ENCODE measurements at places on chromosomes 4 and X. TPM values are rescaled to one million over a fixed set of nuclear protein-coding genes. Genes with fewer than 3 reads are reported as not detected.

GRCh38 chr4:108527723-108528122 is 92.7 kb upstream of the RPL34 start:
- no peak for DNase-seq

- no peak for DNase-seq
Measured at GRCh38 chr4:14168919-14169318, 541.4 kb upstream of the BOD1L1 start.

DNA sequence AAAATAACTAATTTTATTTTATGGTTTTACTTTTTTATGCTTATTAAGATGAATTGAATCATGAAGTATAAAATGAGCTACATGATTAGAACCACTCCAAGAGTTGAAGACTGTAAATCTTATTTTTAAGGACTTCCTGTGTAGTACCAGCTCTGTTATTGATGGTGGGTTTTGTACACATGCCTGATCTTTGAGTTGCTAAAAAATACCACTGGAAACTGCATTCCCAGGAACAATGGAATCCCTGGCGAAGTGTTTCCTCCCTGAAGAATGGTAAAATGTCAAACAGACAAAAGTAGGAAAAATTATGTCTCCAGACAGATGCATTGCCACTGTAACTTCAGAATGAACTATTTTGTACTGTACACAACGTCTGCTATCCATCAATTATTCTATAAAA is 935.4 kb upstream of the TENM3 start:
- DNase-seq: no peak

DNA sequence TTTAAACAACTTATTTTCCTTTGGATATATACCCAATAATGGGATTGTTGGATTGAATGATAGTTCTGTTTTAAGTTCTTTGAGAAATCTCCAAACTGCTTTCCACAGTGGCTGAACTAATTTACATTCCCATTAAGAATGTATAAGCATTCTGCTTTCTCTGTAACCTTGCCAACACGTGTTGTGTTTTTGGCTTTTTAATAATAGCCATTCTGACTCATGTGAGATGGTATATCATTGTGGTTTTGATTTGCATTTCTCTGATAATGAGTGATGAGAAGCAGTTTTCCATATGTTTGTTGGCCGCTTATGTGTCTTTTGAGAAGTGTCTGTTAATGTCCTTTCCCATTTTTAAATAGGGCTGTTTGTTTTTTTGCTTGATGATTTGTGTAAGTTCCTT is 155.6 kb upstream of the PITX2 start:
- no peak for DNase-seq

SYAP1 gene
- total RNA-seq: 35.7 TPM

SHROOM3 gene
- total RNA-seq: 16.3 TPM

Data from Caco-2 (cell line).